ENCODE measurements at places on chromosomes 1 and 21.

DNA sequence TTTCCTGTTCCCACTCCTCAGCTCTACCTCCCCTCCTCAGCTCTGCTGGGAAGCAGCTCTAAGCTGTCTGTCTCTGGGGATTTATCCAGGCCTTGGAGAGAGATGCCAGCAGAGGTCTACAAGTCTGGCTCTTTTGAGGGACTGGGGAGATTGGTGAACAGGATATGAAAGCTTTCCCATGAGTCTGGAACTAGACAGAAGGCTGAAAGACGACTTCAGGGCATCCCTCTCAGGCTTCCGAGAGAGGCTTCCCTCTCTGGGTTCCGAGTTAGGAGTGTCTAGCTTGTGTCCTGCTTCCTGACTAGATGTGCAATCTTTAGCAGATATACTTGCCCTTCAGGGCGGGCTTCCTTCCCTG is 733 bp downstream of the TMEM35B start:
- peak; percentile 60 for DNase-seq

DNA sequence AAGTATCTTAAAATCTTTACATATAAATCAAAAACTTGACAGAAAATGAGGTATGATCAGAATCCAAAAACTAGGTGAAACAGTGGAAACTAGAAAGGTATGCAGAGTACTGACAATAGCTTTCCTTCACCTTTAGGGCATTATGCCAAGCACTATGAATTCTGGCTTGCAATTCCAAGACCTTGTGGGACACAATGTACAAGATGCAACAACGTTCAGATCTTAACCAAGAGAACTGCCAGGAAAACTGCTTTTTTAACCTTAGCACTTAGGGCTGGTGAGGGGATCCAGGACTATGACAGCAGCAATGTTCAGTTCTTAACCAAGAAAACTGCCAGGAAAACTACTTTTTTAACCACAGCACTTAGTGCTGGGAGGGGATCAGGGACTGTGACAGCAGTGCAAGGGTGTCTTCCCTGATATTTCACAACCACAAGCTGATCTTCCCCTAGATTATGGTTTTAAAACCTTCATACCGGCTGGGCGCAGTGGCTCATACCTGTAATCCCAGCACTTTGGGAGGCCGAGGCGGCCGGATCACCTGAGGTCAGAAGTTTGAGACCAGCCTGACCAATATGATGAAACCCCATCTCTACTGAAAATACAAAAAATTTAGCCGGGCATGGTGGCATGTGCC is 22.3 kb downstream of the FOXJ3 start:
- DNase-seq: no peak

- no peak for DNase-seq
These were observed 84.4 kb downstream of the STUM start for GRCh38 chr1:226632922-226633351.

GRCh38 chr1:209556162-209556690 is 27.3 kb upstream of the CAMK1G start:
- DNase-seq: peak; percentile 82

DNA sequence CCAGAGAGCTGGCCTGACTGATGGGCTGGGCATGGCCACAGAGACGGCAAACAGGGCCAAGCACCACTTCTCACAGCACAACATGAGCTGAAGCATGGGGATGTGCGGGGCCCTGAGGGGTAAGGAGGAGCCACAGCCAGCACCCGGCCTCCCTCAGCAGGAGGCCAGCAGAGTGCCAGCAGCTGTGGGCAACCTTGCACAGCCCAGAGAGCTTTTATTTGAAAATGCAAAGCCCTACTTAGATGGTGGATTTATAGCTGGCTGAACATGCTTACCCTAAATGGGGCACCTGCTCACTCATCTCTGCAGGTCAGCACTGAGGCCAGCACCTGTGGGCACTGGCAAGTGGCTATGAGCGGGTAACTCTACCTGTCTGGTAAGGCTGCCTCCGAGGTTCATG is 44.1 kb downstream of the SLC66A1 start:
- DNase-seq: no peak

DNA sequence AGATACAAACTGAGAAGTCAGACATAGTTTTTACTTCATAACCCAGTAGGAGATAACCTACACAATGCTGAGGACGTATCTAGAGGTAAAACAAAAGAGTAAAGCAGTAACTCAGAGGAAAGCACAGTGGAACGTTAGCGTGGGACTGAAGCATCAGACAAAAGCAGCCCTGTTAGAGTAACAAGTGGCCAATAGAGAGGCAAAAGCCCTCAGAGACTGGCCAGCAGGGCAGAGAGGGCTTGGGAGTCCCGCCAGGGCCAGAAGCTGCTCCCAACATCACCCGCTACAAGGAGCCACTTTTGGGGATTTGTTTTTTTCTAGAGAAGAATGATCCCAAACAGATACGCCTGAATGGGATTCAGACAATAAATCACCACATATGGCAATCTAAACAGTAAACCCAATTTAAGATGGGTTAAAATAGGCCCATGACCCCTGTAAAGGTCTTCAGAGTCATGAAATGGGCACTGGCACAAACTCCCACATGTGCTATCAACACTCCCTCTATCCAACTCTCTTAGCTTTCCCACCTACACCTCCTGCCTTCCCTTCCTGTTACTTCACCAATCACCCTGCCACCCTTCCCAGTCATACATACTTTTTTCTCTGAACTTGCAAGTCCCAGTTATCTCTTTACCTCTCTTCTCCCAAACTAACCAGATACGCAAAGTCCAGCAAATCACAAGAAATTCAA is 17.2 kb downstream of the TADA1 start:
- no peak for DNase-seq

DNA sequence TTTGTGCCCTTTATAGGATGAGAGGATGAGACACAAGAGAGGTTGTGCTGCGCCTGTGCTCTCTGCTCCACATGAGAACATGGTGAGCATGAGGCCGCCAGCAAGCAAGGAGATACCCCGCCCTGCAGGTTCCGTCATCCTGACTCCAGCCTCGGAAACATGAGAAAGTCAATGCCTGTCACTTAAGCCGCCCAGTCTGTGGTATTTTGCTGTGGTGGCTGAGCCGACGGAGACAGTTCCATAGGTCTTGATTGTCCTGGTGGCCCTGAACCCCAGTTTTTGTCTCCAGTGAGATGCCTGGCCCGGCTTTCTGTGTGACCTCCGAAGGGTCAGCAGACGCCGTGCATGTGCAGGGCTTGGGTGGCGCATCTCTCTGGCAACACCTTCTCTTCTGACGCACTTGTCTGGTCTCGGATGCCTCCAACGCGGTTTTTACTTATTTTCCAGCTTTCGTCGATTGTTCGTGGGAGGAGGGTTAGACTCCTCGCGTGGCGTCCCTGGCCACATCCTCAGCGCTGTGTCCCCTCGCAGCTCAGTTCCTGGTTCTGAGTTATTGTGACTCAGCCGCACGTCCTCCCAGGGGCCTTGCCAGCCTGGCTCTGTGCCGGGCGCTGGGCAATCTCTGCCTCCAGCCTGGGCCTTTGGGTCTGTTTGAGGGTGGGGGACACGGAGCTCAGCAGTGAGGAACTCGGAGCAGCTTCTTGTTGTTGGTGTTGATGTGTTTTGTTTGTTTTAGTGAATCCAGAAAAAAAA is 70.0 kb downstream of the FAAP20 start:
- no peak for DNase-seq

GRCh38 chr1:157833145-157833544 is 8.5 kb downstream of the CD5L start:
- no peak for DNase-seq

DNA sequence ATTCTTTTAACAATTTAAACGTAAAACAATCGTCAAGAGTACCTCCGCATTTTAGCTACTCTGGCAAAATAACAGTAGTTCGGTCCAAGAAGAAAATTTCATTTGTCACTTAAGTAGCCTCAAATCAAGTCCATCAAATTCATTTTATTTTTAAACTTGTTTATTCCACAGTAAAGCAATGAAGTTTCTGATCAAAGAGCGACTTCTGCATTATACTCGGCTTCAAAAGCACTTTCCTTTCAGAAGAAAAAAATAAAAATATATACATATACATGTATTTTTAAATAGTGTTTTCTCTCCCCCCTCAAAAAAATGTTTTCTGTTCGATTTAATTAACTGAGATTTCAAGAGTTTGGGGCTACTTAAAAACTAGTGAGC is 115.0 kb downstream of the RERE start:
- DNase-seq: no peak
